Right renal pelvis (tissue), 4 donors: ENCODE measurements at places on chromosomes 4 and X. TPM values are rescaled to one million over a fixed set of nuclear protein-coding genes. Genes with fewer than 3 reads are reported as not detected.

DNA sequence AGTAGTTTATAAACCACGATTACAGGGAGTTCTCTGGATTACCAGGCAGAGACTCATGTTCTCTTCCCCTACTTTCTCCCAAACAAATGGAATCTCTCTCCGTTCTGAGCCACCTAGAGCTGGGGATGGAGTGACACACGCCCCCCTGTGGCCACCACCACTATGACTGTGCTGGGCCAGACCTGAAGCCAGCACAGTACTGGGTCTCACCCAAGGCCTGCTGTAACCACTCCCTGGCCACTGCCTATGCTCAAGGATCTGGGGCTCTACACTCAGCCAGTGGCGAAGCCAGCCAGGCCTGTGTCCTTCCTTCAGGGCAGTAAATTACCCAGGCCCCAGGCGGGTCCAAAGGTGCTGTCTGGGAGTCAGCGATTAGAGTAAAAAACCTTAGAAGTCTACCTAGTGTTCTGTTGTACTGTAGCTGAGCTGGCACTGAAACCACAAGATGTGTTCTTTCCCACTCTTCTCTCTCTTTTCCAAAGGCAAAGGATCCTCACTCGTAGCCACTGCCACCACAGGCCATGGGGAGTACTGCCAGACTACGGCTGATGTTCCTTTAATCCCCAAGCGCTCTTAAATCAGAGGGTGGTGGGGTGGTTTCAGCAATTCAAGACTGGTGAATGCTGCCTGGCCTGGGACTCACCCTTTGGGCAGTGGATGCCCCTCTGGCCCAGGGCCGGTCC is 412.2 kb upstream of the ARX start:
- DNase-seq = no peak

NLRP2B gene
- polyA plus RNA-seq = 0.08 TPM

- no peak for DNase-seq
These were observed 19.7 kb downstream of the ZFX start for GRCh38 chrX:24169211-24169610.

DNA sequence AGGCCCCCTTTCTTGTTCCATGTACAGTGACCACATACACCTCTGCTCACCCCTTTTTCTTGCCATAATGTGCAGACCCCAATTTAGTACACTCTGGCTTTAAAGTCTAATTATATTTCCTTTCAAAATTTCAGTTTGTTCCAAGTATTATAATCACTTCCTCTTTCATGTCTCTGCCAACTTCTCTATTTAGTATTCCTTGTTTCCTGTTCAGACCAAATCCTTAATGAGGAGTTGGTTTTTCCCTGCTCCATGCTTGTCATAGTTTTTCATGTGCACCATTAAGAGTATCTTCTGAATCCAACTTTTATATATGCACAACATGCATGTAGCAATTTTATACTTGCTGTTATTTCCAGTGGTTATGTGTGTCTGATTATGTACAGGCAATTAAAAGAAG is 32.3 kb downstream of the USP53 start:
- no peak for DNase-seq

BEX2 gene
- 87.0 TPM for polyA plus RNA-seq

- DNase-seq = no peak
These were observed 12.8 kb downstream of the HOPX start for GRCh38 chr4:56668267-56668666.

DNA sequence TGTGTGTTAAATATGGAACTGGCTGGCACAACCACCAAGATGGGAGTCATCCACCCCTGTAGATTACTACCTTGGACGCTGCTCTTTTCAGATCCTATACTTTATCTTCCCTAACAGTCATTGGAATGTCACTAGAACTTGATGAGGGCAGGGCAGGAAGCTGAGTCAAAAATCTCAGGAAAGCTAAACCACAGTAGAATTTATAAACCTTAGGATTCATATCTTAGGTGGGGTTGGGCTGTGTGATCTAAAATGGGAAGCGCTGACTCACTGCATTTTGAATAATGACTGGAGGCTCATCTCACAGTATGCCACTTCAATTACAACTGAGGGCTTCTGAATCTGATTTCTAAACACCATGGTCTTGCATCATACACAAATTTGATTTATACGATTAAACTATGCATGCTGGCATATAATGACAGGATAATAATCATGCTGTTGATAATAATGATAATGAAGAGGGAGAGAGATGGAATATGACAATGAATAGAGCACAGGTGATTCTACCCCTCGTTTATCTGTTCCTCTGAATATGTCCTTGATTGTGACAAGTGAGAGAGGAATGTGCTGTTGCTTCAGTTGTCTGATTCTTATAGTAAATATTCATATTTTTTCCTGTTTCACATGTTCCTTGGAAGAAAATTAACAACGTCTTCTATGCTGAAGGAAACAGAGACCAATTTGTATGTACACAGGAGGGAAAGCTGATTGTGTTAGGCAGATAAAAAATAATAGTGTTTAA is 270.3 kb upstream of the HS3ST1 start:
- no peak for DNase-seq

- no peak for DNase-seq
These were observed 599.9 kb upstream of the IGFBP7 start for GRCh38 chr4:57710053-57710452.

POU3F4 gene
- 5.5 TPM for polyA plus RNA-seq

GRCh38 chr4:103375278-103375677 is 177.1 kb upstream of the CENPE start:
- DNase-seq = no peak

NXF2B gene
- 1.1 TPM for polyA plus RNA-seq

GRCh38 chr4:56817840-56818491 is 3.5 kb downstream of the SPINK2 start:
- DNase-seq = no peak

DNA sequence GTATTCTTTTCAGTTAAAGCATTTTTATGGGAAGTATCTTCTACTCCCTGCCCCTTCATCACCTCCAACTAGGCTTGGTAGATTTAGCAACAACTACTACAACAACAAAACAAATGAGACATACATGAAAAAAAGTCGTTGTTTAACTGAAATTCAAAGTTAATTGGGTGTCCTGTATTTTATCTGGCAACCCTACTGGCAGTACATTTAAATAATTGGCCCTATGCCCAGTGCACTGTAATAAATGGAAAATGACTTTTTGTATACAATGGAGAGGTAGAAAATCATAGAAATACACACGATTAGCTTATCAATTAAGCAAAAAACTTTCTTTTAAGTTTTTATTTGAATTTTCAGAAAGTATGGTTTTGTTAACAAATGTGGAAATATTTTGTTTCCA is 21.4 kb upstream of the CLGN start:
- no peak for DNase-seq

MAGEA2B gene
- not detected for polyA plus RNA-seq

DNA sequence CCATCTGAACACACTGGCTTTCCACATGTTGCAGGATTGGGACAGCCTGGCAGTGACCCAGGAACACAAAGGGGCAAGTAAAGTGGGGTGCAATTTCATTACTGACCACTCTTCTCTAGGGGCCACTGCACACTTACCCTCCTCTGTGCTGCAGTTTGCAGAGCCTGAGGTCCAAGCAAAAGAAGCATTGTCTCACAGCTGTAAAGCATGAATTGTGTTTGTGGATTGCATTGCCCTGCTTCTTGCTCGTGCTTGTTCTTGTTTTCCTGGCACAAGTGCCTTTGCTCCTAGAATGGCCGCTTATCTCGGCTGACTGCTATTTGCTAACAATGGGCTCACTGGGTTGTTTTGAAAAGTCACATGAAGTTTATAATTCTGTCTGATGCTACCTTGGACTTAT is 209.1 kb upstream of the JADE1 start:
- no peak for DNase-seq

GRCh38 chrX:17377091-17377717 is 2.2 kb downstream of the NHS start:
- no peak for DNase-seq

VEGFC gene
- polyA plus RNA-seq = 21.4 TPM

- DNase-seq = no peak
These were observed 13.3 kb upstream of the IL3RA start for GRCh38 chrX:1323315-1323714.

GRCh38 chr4:166277853-166278252 is 404.8 kb downstream of the TLL1 start:
- DNase-seq = no peak
